ENCODE measurements at places on chromosomes 5 and 9.
A peak's percentile ranks its signal among the peaks of the same experiment; 100 is the strongest.

DNA sequence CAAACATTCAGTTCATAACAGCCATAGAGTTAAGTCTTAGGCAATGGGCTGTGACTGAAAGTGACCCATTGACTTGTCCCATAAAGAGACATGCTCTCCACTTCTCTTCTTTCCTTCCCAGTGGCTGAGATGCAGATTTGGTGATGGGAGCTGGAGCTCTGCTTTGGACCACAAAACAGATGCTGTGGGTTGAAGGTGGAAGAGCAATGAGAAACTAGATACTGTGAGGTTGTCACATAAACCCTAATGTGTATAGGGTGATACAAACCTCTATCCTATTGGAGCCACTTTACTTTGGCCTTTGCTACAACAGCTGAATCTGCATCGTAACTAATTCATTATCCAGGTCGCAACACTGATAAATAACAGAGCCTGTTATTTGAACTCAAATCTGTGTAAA lies 192.0 kb downstream of the TTC39B start:
- DNase-seq: no peak

DNA sequence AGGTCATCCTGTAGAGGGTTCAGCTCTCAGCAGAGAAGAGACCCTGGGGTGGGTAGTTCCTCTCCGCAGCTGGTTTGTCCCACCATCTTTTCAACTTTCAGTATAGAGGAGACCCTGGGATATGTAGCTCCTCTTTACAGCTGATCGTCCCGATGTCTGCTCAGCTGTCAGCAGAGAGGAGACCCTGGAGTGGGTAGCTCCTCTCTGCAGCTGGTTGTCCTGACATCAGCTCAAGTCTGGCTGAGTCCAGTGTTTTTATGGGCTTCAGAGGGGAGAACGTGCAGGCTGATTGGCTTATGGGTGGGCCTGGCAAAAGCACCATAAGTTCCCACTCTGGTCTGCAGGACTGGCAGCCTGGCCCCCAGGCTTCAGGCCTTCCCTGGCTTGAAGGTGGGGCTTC lies 80.8 kb downstream of the NLN start:
- no peak for DNase-seq

DNA sequence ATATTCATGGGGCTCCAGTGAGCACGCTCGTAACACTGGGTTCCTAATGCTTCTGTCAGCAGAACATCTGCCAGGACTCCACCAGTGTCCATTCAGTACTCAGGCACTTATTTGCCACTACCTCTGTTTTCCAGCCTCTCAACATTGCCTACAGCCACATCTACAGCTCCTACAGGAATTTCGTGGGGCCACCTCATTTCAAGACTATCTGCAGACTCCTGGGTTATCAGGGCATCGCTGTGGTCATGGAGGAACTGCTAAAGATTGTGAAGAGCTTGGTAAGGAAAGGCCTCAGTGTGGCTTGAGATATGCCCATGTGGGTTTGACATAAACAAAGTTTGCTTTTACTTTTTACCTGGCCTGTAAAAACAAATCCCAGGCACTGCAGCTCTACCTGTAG lies 92.9 kb downstream of the CYFIP2 start:
- DNase-seq: no peak

DNA sequence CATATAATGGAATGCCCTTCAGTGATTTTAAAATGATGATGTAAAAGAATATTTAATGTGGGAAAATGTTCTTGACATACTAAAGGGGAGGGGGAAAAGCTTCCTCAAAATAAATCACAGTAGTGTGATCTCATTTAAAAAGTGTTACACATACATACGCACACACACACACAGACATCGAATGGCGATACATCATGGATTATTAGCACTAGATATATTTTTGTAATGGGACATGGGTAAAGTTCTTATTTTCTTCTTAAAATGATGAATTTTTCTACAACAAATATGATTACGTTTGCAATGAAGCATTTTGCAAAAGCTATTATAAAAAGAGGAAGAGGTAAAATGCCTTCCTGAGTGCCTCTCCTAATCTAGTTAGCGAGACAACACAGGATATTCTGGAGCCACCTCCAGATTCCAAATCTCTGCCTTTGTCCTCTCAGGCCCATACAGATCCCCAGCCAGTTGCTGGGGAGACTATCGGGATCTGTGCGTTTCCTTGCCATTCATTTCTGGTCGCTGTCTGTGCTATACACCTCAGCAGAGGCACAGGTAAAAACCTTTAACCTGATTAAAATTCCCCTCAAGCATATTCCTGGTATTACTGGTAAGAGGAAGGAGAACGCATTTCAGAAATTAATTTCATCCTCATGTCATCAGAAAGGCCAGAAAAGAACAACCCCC lies 69.6 kb downstream of the SLC28A3 start:
- DNase-seq: no peak

GRCh38 chr5:139964994-139965565 lies 78.0 kb downstream of the NRG2 start:
- no peak for DNase-seq

- DNase-seq: peak; percentile 59
Measured at GRCh38 chr9:128159522-128159783, 612 bp upstream of the BBLN start.

- DNase-seq: no peak
Measured at GRCh38 chr5:120452471-120452870, 11.6 kb upstream of the PRR16 start.

- DNase-seq: no peak
Measured at GRCh38 chr5:149288436-149288835, 16.8 kb downstream of the AFAP1L1 start.

DNA sequence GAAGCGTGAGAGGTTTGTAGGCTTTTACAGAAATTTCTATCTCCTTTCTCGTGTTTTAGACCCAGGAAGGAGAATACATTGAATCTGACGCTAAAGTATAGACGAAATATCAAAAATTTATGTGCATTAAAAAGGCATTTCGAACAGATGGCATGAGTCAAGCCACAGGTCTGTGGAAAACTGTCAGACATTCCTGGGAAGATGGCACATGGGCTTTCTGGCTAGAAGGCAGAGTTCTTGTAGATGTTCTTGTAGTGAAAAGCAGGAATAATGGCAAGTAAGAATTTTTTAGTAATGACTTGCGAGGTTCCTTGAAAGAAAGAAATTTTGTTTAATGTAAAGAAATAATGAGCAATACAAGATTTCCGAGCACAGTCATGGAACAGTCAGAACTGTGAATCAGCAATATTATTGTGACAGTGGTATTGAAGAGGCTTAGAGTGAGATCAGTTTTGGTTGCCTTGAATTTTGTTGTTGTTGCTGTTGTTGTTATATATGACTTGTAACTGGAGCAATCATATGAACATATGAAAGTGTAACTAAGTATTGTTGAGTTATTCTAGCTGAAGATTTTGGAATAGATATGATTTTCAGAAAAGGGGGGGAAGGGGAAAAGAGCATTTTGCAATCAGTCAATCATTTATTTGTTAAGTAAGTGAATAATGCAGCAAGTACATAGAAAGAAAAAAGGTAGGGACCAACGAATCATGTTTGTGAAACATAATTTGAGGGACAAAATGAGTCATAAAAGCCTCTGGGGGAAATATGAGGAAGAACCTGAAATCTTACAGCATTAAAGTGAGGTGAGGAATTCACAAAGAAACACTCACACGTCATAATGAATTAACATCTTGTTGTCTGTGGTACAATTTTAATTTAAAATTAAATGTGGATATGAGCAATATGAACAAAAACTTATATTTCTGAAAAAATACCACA lies 339.0 kb upstream of the CTNND2 start:
- no peak for DNase-seq

- no peak for DNase-seq
Measured at GRCh38 chr5:153552886-153553285, 62.4 kb downstream of the GRIA1 start.

DNA sequence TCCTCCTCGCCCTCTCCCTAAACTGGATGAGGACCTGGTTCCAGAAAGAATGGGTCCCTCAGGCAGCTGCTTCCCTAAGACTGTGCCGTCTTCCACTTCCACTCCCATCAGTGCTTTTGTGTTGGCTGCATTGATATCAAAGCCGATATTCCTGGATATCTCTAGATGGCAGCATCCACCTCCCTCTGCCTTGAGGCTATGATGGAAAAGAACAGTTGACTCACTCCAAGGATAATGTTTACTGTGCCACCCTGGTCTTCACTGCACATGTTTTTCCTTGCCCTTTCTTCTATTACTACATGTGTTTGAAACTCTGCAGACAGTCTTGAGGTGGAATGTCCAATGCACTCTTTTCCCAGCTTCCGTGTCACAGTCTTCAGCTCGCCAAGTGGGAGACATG lies 211.6 kb downstream of the MAST4 start:
- DNase-seq: no peak

DNA sequence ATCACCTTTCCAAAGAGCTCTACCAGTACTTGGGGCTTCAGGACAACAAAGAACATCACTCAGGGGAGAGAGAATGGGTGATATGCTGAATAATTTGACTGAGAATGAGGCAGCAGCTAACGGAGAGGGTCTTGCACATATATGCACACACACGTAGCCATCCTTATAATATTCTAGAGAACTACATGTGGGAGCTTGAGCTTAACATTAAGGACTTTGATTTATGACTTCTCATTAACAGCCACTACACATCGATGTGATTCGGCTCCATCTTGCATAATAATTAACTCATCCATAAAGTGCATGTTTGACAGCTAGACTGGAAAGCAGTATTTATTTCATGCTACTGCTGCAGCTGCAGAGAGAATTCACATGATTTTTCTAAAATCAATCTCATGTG lies 163.4 kb downstream of the RAB3C start:
- no peak for DNase-seq

DNA sequence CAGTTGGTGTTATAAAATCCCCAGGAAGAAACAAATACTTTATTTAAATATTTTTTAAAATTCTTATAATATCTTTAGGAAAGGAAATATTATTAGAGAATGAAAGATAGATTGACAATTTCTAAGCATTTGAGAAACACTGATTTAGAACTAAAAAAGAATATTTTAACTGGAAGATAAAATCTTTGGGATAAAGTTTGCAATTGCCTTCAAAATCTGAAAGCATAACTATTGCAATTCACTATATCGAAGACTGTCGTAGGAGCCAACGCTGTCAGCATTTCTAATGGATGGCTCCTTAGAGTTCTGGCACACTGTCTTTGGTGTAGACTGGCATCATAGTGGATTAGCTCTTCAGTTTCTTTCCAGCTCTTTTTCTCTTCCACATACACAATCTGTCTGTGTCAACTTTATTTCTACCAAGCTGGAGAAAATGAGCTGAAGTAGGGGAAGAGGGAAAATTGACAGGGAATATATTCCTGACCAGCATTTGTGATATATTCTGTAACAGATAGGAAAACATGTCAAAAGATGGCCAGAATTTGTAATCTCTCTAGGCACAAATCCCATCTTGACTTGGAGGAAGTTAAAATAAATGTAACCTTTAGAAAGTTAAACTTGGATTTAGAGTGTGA lies 1561.4 kb downstream of the MAT2B start:
- DNase-seq: no peak

All from inflammatory macrophage treated with lipopolysaccharide for 1 hour (primary cell).